ENCODE measurements at places on chromosomes 16 and 17.

GRCh38 chr17:82978765-82979349, 100.6 kb upstream of the METRNL start:
- peak; percentile 43 for DNase-seq

DNA sequence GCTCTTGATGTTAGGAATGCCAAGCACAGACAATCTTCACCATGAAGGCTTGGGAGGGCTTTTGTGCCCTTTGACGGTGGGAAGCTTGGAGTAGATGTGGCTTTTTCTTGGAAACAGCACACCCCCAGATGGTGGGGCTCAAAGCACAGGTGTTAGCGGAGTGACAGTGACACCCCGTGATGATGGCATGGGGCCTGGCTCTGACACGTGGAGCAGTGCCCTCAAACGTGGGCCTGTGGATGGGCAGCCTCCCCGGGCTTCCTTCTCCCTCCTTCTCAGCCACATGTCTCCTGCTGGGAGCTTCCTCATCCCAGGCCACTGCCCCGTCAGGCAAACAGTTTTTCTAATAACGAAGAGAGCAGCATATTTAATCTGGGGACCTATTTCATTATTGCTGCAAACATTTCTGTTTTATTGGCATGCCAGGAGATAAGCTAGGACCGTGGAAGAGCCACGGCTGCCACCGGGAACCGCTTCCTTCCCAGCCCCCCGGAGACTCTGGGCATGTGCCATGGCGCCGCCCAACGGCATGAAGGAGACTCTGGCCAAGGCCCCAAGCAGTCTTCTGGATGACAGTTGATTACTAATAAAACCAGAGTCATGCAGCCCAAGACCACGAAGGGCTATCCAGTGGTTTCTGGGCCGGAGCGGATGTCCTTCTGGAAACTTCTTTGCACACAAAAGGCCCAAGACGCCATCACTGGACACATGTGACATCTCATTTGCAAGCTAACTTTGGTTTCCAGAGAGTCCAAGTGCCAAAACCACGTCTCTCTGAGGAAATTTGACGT, 280.3 kb upstream of the FOXF1 start:
- peak; percentile 26 for DNase-seq

- no peak for DNase-seq
These were observed at the start of gene MYOCD for GRCh38 chr17:12665263-12666210. TSS of gene MYOCD (plus strand) at chr17:12665890. CDS start at chr17:12666189, 299 bp downstream.

DNA sequence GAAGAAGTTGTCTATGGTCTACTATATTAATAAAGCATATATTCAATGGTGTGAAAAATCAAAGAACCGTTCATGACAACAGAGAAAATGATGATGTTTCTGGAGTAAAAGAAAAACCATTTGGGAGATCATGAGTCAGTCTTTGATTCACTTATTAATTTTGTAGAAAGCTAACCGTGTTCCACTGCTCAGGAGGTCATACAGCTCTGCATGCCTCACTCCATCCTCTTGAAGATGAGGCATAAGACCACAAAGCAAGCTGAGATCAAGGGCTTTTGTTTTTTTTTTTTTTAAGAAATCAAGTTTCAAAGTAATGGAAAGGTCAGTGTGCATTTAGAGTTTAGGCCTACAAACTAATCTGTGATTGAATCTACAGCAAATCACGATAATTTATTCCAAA, 206.4 kb downstream of the CEP112 start:
- no peak for DNase-seq

DNA sequence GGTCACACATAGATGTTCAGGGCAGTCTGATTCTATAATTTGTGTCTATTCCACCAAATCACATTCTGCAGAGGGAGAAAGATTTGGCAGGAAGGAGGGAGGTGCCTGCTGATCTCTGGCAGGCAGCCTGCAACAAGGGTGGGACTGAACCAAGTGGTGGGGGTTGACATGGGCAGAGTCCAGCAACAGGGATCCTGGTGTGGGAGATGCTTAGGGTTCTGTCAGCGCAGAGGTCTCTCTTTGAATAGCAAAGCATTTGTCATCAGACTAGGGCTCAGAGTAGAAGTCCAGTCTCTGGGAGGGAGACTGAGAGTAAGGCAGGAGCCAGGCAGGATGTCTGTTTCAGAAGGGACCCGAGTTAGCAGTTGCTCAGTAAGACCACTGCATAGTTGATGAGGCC, 94.6 kb downstream of the UTP18 start:
- DNase-seq: no peak

GRCh38 chr16:3131755-3132377, 3.0 kb upstream of the ZNF213 start:
- DNase-seq: no peak

DNA sequence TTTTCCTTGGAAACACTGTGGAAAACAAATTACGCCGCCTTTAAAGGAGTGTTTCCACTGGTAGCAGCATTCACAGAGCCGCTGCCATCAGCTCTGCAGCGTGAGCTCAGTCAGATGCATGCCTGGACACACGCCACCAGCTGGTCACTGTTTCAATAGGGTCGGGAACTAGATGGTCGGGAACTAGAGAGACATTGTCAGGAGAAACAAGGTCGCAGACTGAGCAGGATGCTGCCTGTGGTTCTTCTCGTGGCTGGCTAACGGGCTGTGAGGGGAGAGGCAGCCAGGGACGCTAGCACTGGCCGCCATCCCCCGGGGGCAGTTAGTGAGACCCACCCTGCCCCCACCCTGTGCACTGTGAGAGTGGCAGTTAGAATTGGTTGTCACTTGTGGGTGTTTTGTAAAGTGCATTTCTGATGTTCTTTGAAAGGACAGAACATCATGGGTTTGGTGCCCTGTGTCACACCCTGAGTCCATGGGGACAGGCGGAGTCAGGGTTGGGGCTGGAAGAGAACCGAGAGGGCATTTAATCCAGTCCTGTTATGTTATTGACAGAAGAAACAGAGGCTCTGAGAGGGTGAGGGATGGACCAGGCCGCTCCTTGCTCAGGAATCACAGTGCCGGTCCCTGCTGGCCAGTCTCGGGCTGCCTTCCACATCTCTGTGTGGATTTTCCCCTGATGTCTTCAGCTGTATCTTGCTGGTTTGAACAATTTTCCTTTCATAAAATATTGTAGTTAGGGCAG, 86.3 kb downstream of the SPECC1 start:
- peak; percentile 81 for DNase-seq

- no peak for DNase-seq
These were observed 2.3 kb downstream of the TOP2A start for GRCh38 chr17:40415390-40415789.

GRCh38 chr17:43814026-43814425, 18.9 kb downstream of the MPP3 start:
- no peak for DNase-seq

DNA sequence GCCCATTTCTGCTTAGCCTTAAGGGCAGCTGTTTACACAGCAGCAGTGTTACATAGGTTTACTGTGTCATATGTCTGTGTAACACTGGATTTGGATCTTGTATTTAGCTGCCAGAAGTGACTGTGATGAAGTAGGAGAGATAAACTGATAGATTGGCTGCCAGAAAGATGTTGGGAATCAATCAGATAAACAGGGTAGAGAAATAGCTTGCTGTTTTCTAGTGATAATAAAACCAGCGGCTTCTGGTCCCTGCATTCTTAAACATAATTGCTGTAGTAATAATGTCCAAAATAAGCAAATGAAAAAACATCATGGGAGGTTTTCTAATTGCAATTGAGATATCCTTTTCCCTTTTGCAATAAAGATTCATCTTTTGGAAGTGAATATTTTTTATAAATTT, 68.7 kb downstream of the AATF start:
- no peak for DNase-seq

DNA sequence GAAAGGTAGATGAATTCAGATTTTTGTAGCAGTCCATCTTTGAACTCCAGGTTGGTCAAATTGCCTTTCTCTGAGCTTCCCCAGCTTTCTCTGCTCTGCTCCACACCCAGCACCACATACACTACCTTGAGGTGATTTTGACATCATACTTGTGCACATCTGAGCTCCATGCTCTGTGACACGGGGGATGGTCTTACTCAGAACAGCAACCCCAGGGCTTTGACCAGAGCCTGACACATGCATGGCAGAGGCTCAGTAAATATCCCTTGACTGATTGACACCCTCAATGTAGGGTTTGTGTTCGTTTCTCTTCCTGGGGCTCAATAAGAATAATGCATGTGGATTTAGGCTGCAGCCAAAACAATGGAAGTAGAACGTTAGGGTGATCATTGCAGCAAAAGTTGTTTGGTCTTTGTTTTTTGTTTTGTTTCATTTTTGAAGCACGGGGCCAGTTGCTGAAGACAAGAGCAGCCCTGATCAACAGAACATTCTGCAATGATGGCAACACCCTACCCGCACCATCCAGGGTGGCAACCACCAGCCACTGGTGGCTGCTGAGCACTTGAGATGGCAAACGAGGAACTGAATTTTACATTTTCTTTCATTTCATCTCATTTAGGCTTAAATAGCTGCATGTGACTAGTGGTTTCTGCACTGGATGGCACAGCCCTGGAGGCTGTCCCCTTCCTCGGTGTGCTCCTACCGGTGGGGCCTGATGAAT, 224.8 kb upstream of the TNRC6C start:
- no peak for DNase-seq

Measured in posterior cingulate gyrus (tissue), 11 donors.